ENCODE measurements at places on chromosomes 4 and X. TPM values are rescaled to one million over a fixed set of nuclear protein-coding genes. Genes with fewer than 3 reads are reported as not detected.

CXCL6 gene
- total RNA-seq = 0.34 TPM

BANK1 gene
- total RNA-seq = 0.06 TPM

NXF2B gene
- total RNA-seq = not detected

GRCh38 chrX:40085102-40085551 is 12.6 kb downstream of the BCOR start:
- no peak for DNase-seq

GRCh38 chr4:113553082-113553481 is 208.5 kb downstream of the CAMK2D start:
- DNase-seq = no peak

GRCh38 chr4:48767055-48767929 is 12.8 kb downstream of the FRYL start:
- DNase-seq = no peak

DNA sequence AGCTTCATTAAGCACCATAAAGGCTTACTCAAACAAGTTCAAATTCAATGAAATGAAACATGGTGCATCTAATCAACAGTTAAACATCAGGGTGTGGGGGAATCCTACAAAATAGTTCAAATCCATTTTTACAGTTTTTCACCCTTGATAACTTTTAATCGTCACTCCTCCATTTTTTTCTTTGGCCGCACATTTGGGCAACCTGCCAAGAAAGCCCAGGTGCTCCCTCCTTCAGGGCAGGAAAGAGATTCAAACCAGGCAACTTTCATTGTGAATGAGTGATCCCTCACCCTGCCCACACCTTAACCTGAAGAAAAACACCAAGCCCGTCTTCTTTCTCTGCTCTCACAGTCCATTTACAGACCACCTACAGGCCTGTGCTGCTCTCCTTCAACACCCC is 24.9 kb downstream of the TRIM61 start:
- no peak for DNase-seq

- peak; percentile 50 for DNase-seq
Measured at GRCh38 chr4:43234626-43235415, 342.3 kb downstream of the GRXCR1 start.

GRCh38 chr4:88295656-88296055 is 11.3 kb upstream of the PPM1K start:
- no peak for DNase-seq

DNA sequence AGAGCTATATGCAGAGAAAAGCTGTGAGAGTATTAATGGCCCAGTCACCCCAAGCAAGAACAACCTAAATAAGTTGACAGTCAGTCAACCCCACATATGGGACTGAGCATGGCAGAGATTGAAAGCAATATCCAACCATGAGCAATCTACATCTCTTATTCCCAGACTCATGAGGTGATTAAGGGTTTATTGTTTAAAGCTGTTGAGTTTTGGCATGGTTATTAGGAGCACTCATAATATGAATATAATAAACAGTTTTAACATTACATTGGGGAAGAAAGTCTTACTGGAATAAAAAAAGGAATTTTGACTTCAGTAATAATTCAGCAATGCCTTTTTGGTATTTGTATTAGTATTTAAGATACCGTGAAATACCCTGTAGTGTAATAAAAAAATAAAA is 1627.4 kb downstream of the STIM2 start:
- no peak for DNase-seq

- DNase-seq = peak; percentile 70
Measured at GRCh38 chr4:105622269-105622668, 69.8 kb downstream of the ARHGEF38 start.

GRCh38 chrX:42106556-42106955 is 183.2 kb upstream of the CASK start:
- no peak for DNase-seq

- no peak for DNase-seq
Measured at GRCh38 chr4:65393078-65393477, 277.2 kb downstream of the EPHA5 start.

Measured in LHCN-M2 (cell line).